ENCODE measurements at places on chromosomes 1 and 21.

- no peak for DNase-seq
Measured at GRCh38 chr1:189682591-189682990, 795.1 kb downstream of the BRINP3 start.

GRCh38 chr1:205537386-205538018 is 33.0 kb downstream of the CDK18 start:
- no peak for DNase-seq

DNA sequence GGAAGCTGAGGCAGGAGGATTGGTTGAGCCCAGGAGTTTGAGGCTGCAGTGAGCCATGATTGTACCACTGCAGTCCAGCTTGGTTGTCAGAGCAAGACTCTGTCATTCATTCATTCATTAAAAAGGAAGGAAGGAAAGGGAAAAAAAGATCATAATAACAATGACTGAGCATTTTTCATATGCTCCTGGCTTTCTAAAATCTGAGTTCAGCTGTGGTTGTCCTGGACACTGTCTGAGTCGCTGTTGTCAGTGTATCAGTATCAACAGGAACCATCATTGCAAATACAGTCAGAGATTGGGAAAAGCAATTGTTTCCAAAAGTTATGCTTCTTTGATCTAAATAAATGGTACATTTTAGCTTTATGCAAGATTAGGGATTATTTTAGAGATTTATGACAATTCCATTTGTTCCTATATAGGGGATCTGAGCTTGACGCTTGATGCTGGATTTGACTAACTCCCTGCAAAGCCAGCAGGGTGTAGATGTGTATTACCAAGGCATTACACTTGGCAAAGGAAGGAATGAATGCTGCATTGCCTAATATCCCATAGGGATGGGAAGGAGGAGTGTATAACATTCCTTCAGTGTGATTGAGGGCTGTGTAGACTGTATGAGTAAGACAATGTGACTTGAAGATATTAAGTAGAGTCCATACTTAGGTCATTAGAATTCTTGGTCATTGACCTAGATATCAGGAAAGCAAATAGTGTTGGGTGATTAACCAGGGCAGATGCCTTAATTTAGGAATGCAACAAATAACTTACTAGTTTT is 100.2 kb downstream of the DISP1 start:
- no peak for DNase-seq

GRCh38 chr1:61120998-61121397 is 38.6 kb downstream of the NFIA start:
- no peak for DNase-seq

DNA sequence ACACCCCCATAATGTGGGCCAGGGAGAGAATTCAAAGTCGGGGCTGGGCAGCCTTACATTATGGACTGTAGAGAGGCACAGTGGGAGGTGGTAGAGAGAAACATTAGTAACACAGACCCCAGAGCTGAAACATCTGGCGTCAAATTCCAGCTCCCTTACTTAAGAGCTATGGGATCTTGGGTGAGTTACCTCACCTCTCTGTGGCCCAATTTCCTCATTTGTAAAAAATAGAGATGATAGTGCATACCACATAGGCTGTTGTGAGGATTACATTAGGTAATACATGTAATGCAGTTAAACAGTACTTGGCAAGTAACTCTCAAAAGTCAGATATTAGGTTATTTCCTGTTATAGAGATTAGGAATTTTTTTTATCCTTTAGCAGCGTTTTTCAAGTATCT is 160.5 kb upstream of the KIAA0040 start:
- no peak for DNase-seq

- no peak for DNase-seq
Measured at GRCh38 chr21:29306920-29307319, 8.2 kb downstream of the BACH1 start.

DNA sequence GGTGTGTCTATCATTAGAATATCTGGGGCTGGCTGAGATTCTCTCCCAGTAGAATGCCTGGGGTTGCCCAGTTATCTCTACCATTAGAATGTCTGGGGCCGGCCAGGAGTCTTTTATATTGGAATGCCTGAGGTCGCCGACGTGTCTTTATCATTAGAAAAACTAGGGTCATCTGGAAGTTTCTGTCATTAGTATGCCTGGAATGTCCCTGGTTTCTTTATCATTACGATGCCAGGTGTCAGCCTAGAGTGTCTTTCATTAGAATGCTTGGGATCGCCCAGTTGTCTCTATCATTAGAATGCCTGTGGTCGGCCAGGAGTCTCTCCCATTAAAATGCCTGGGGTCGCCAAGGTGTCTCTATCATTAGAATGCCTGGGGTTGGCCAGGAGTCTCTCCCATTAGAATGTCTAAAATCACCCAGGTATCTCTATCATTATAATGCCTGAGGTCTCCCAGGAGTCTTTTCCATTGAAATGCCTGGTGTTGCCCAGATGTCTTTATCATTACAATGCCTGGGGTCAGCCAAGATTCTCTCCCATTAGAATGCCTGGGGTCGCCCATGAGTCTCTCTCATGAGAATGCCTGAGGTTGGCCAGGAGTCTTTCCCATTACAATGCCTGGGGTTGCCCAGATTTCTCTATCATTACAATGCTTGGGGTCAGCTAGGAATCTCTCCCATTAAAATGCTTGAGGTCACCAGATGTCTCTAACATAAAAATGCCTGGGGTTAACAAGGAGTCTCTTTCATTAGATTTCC is 53.2 kb downstream of the RNF187 start:
- DNase-seq = no peak

DNA sequence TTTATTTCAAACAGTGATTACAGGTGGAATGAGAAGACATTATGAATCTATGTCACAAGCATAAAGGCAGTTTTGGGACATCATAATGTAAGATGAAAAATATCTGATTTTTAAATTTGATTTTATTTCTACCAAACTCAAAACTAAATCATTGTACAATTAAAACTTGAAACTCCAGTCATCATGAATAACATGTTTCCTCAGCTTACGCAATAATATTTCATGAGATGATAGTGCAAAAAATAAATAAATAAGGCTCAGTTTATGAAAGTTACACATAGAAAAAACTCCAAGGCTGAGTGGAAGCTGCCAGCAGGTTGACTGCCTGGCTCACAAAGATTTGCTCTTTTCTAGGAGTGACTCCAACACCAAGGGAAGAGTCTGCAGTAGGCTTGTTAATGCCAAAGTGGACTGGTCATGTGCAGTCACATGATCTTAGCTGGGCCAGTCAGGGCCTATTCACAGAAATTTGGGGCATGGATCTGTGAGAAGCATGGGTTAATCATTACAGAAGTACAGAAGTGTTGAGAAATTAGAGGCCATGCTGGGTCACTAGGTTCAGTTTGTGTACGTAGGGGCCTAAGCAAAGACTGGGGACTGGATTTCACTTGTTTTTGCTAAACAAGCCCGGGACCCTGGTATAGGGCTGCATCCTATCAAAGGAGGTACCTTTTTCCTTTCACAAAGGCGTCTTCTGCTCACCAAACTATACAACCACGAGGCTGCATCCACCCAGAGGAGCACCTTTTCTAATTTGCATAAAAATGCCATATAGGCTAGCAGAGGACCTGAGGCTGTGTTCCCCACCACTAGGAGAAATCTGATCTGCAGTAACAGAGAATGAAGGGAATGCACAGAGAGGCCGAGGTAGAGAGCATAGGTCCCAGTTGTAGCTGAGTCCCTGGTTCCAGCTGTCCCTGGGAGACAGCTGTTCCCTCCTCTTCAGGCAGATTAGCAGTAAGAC is 4.9 kb upstream of the ABCA4 start:
- DNase-seq = no peak

GRCh38 chr1:116990612-116991151 is 10.9 kb upstream of the CD101 start:
- no peak for DNase-seq

DNA sequence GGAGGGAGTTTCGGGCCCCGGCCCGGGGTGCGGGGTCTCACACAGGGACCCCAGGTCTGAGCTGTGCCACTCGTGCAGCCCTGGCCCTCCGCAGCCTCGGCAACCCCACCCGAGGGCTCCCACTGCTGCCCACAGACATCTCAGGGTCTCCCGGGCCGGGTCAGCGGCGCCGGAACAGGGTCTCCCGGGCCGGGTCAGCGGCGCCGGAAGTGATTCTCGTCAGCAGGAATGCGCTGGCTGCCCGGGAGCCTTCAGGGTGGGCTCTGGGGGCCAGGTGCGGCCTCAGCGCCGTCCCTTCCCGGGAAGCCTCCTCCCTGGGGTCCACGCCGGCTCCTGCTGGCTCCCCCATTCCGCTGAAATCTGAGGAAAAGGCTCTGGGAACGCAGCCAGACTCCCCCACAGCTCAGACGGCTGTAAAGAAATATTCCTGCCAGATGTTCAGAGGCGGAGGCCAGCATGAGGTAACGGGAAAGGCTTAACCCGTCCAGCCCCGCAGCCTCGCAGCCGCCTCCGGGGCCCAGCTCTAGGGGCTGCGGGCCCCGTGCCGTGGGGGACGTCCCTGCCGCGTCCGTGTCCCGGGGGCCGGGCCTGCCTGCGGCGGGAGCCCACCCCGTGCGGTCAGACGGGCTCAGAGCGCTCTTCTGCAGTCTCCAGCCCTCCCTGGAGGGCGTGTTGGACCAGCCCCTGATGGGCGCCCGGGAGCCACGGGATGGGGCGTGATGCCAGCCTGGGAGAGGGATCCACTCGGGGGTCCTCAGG is 8.7 kb upstream of the COL6A1 start:
- DNase-seq = no peak

DNA sequence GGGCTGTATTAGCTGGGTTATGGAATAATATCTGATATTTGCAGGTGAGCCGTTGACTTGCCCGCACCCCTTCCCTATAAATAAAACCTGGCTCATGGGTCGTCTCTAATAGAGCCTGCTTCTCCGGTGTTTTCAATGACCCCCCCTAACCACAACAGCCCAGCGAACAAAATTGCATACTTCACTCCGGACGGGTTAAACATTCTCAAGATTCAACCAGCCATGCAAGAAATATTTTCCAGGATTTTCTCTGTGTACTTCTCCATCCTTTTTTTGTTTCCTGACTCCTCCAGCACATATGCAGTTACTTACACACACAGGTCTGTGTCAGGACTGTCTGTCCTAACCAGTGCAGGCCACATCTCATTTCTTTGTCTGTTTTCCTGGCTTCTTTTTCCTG is 267.7 kb downstream of the ZNF648 start:
- no peak for DNase-seq

DNA sequence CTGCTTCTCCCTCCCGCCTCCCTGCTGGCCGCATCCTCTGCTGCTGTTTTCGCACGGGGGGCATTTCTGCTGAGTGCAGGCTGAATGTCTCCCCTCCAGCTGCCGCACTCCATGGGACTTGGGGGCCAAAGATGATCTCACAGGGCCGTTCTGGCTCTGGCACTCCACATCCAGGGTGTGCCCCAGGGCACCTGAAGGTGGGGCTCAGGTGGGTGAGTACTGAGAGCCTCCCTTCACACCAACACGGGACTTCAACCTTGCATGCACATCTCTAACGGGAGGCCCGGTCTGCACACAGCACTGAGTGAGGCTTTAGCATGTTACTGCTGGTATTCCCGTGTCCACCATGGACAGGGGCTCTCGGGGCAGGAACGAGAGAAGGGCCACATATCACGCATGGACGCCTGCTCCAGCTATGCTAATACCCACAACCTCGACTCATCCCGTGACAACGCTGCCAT is 88.9 kb downstream of the DMRTB1 start:
- DNase-seq = peak; percentile 11

GRCh38 chr1:68800182-68800581 is 303.3 kb upstream of the DEPDC1 start:
- DNase-seq = no peak

DNA sequence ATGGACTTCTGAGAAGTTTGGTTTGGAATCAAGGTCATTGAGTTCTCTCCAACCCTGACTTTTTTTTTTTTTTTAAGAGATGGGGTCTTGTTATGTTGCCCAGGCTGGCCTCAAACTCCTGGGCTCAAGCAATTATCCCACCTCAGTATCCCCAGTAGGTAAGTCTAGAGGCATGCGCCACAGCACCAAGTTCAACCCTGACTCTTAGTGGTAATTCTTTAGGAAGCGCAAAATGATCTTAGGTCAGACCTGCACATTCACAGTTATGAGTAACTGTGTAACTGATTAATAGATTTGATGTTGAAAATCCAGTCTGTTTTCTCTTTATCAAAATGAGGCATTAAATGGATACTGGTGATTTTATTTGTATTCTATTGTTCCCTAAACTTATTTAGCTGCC is 95.9 kb downstream of the GREM2 start:
- DNase-seq = no peak

GRCh38 chr1:150093805-150094204 is 26.2 kb downstream of the VPS45 start:
- DNase-seq = no peak

- no peak for DNase-seq
Measured at GRCh38 chr1:178282949-178283367, 189.1 kb downstream of the RASAL2 start.

- peak; percentile 51 for DNase-seq
Measured at GRCh38 chr1:161962091-161962887, 61.4 kb downstream of the OLFML2B start.

DNA sequence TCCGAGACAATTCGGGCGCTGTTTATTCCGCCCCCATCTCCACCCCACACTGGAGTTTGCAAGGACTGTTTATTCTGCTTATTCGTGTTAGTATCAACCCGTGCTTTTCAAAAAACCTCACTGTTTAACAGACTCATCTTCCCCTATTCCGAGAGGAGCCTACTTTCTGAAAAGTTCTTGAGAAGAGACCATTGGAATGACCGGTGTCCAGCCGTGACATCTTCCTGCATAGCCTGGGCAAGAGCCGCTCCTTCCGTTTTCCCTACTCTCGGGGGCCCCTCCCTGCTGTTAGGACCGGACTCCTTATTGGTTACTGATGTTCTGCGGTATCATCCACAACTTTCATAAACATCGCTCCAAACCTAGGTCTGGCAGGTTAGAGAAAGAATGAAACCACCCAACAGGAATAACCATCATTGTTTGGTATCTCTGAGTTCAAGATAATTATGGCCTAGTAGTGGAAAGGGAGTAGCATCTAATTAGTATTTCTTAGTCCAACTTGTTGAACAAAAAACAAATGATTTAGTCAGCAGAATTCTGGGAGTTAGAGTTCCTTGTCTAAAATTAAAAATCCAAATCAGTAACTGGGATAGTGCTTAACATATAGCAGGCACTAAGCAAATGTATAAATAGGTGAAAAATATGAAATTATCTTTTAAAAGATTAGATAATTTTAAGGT is 837 bp downstream of the STXBP3 start:
- peak; percentile 60 for DNase-seq

DNA sequence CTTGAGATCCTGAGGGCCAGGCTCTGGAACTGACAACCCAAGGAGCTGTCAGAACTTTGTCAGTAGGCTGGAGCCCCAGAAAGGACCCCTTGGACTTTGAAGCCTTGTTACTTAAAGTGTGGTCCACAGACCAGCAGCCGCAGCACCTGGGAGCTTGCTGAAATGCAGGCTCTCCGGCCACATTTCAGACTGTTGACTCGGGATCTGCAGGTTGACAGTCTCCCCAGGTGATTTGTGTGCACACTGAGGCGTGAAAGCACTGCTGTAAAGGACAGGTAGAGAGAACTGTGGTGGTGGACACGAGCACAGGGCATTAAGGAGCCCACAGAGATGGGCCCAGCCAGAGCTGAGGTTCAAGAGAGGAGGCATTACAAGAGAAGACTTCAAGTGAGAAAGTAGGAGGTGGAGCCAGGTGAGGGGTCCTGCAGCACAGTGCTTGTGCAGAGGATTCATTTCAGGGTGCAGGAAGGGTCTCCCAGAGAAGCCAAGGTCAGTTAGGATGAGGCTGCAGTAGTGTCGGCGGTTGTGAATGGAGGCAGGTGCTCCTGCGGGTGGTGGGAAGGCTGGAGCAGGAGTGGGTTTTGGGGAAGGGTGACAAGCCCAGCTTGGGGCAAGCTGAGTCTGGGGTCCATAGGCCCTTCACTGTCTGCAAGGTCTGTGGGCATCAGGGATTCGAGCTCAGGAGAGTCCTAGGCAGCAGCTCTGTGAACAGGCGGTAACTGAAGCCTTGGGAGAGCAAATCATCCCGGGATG is 4.6 kb downstream of the HYI start:
- DNase-seq = no peak

All from activated naive CD4-positive, alpha-beta T cell treated with anti-CD3 and anti-CD28 coated beads, Interleukin-2, amount 10 ng/mL, durations not matched to agents 7 days and 5 days (primary cell).